ENCODE measurements at places on chromosomes 6 and 20. TPM values are rescaled to one million over a fixed set of nuclear protein-coding genes. Genes with fewer than 3 reads are reported as not detected.

- H3K4me3 ChIP-seq: no peak overlapping the region
- H3K4me1 ChIP-seq: peaks cover 14% of the 10 kb centered on the region
- no peak for DNase-seq
- no peaks in the 10 kb centered on the region for H3K36me3 ChIP-seq
- no peak overlapping the region for H3K27ac ChIP-seq
- H3K27me3 ChIP-seq: no peaks in the 10 kb centered on the region
Measured at GRCh38 chr6:30819297-30819917, 64.9 kb upstream of the DDR1 start.

DNA sequence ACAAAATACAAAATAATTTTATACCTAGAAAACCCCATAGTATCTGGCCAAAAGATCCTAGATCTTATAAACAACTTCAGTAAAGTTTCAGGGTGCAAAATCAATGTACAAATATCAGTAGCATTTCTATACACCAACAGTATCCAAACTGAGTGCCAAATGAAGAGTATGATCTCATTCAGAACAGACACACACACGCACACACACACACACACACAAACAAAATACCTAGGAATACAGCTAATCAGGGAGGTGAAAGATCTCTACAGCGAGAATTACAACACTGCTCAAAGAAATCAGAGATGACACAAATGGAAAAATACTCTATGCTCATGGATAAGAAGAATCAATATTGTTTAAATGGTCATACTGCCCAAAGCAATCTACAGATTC lies 49.2 kb downstream of the TOMM6 start:
- no peak overlapping the region for H3K4me3 ChIP-seq
- H3K4me1 ChIP-seq: no peaks in the 10 kb centered on the region
- no peaks in the 10 kb centered on the region for H3K36me3 ChIP-seq
- no peaks in the 10 kb centered on the region for H3K27me3 ChIP-seq
- DNase-seq: no peak

DNA sequence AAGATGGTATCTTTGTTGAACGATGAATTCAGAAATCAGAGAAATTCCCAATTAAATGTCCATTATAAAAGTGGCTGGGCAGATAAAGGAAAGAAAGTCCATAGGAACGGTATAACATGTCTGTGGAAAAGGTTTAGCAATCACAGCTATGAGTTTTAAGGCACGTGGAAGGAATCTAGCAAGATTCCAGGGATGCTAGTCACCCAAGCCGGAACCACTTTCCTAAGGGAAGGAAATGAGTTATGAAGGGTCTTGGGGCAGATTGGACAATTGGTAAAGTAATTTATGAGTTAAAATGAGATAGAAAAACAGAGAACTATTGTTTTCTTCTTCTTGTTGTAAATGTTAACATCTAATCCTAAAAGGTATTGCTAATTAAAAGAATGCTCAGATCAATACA lies 384.8 kb downstream of the ADGRB3 start:
- no peak overlapping the region for H3K4me3 ChIP-seq
- no peaks in the 10 kb centered on the region for H3K4me1 ChIP-seq
- DNase-seq: no peak
- H3K27me3 ChIP-seq: no peaks in the 10 kb centered on the region

DNA sequence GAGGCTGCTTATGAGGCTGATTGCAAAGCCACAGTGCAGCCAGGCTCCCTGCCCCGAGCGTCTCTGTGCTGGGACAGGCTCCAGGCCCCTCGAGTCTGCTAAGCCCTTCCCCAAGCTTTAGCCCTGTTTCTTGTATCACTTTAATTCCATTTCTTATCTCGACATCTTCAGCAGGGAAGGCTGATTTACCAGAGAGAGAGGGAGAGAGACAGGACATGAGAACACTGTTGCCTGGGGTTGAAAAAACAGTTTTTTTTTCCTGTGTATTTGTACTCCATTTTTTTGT lies 386.5 kb downstream of the SMOC2 start:
- no peaks in the 10 kb centered on the region for H3K36me3 ChIP-seq
- H3K4me1 ChIP-seq: no peaks in the 10 kb centered on the region
- no peak for DNase-seq
- H3K27ac ChIP-seq: no peak overlapping the region

DNA sequence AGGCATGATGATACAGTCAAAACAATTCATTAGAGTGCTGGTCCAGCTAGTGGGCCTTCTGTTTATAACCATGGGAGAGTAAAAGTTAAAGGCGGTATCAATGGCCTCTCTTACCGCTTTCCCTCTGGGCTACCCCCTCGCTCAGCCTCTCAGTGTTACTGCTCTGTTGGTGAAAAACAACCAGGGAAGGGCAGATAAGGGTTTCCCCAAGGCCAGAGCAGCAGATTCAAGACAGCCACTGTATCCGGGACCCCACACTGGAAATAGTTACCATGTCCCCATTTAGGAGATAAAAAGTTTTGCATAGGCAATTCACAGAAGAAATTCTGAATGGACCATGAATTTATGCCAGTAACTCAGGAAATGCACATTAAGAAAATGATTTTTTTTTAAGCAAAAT lies 13.4 kb downstream of the SCGN start:
- H3K36me3 ChIP-seq: no peaks in the 10 kb centered on the region
- H3K27me3 ChIP-seq: no peaks in the 10 kb centered on the region
- no peak overlapping the region for H3K27ac ChIP-seq
- no peaks in the 10 kb centered on the region for H3K4me1 ChIP-seq
- no peak overlapping the region for H3K4me3 ChIP-seq

- H3K4me1 ChIP-seq: no peaks in the 10 kb centered on the region
- H3K27me3 ChIP-seq: no peaks in the 10 kb centered on the region
- H3K27ac ChIP-seq: no peak overlapping the region
- no peaks in the 10 kb centered on the region for H3K36me3 ChIP-seq
- H3K4me3 ChIP-seq: no peak overlapping the region
Measured at GRCh38 chr6:34047913-34048867, 97.7 kb downstream of the GRM4 start.

DNA sequence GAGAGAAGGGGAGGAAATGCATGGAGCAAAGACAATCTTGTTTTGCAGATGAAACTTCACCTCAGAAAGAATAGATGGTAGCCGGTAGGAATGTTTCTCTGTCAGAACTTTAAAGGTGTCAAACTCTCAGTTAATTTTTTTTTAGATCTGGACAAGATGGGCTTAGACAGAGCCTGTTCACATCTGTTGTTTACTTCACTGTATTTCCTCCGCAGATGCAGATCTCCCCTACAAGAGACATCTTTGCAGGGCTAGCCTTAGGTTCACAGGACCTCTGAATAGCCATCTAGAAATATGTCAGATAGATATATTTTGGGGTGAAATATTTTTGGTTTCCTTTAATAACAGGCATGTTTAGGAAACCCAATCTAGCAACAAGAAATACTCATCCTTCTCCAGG lies 12.1 kb upstream of the ZBP1 start:
- H3K4me3 ChIP-seq: no peak overlapping the region
- H3K27me3 ChIP-seq: no peaks in the 10 kb centered on the region
- H3K27ac ChIP-seq: no peak overlapping the region
- no peaks in the 10 kb centered on the region for H3K4me1 ChIP-seq

DNA sequence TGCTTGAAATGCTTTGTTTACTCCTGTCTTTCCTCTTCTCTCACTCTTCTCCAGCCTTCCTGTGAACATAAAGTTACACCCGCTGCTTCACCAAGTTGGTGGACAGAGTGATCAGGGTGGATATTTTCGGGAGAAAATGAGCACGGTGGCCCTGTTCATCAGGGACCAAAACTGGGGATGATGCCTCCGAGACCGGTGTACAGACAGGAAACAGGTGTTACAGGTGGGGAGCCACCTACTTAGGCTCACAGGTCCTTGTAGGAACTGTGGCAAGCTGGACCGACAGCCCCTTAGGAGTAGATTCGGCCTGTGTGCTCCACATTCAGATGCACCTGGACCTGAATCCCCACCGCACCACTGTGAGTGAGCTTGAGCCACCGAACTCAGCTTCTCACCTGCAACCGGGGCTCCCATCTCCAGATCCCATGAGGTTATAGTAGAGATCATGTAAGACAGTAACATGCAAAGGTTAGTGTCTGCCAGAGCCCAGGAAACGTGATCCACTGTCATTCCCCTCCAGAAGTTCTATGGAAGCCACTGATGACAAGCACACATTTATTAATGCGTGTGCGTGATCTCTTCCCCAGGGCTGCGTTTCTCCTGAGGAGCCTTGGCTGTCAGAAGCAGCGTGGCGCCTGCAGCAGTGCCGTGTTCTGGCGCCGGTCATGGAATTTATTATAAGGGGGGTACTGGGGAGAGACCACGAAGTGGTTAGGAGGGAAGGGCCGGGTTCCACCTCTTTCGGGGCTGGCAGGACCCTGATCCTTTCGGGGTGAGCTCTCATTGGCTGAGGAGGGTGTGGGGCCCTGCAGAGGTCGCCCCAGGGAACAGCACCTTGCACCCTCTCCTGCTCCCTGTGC lies 94.2 kb downstream of the ERMARD start:
- H3K4me1 ChIP-seq: no peaks in the 10 kb centered on the region
- H3K27me3 ChIP-seq: no peaks in the 10 kb centered on the region
- no peak overlapping the region for H3K4me3 ChIP-seq
- no peaks in the 10 kb centered on the region for H3K36me3 ChIP-seq

DNA sequence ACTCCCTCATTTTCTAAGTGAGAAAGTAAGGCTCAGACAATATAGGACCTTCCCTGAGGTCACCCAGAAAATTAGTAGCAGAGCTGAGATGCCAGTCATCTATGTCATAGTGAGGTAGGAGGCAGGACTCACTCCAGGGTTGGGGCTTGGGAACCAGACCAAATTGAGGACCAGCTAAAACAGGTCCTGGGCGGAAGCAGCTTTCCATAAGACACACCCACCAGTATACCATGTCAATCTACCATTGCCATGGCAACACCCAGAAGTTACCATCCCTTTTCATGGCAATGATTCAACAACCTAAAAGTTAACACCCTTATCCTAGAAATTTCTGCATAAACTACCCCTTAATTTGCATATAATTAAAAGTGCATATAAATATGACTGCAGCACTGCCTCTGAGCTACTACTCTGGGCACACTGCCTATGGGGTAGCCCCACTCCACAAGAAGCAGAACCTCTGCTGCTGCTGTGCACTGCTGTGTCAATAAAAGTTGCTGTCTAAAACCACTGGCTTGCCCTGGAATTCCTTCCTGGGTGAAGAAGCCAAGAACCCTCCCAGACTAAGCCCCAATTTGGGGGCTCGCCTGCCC lies 30.3 kb upstream of the OCSTAMP start:
- H3K27me3 ChIP-seq: no peaks in the 10 kb centered on the region
- no peak for DNase-seq
- no peaks in the 10 kb centered on the region for H3K4me1 ChIP-seq
- H3K27ac ChIP-seq: no peak overlapping the region

DNA sequence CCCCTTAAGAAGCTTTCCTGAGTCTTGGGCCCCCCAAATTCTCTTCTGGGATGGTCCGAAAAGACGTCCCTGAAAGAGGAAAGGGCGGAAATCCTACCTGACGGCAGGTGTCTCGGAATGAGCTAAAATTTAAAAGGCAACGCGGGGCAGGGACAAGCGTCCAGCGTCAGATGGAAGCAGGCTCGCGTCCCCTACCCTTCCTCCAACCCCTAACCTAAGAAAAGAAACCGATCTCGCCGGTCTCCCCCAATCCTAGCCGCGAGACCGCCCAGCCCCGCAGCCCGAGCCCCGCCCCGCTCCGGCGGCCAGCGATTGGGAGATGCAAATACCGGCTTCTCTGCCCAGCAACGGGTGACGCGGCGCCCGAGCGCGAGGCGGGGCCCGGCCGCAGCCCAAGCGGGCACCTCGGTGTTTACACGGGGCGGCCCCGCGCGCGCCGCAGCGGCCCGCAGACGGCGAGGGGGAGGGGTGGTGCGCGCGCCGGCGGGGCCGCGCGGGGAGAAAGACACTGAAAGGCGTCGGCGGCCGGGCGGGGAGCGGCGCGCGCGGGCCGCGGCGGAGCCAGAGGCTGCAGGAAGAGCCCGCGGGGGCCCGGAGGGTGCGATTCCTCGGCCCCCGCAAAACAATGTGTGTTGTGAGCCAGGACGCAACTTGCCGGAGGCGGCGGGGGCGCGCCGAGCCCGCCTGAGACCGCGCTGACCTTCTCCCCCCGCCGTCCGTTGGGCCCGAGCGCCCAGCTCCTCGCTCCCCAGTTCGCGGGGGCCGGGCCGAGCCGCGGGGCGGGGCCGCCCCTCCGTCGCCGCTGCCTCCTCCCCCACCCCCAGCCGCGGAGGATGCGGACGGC lies at the start of gene SOX12:
SOX12 (plus strand) TSS at position 508 of the 844 bp plus-strand sequence. CDS start 373 bp downstream, outside the sequence.
- no peaks in the 10 kb centered on the region for H3K27me3 ChIP-seq
- peak within 1 kb of the TSS; percentile 89 for H3K27ac ChIP-seq
- DNase-seq: peak; percentile 99
- no peaks in the 10 kb centered on the region for H3K36me3 ChIP-seq
- peak within 1 kb of the TSS; percentile 59 for H3K4me3 ChIP-seq

DNA sequence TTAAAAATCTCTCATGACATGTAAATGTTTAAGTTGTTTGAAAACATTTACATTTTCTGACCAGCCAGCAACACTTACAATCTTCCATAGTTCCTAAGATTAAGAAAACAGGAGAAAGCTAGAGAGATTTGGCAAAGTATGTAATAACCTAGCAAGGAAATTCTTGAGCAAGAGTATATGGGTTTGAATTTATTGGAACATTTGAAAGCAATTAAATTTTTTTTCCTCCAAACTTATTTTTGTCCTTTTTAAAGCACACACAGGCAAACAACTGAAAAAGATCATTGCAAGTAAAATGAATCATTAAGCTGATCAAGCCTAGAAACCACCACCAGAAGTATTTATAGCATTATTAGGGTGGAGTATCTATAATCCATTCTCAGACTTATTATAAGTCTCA lies 20.1 kb upstream of the ZNF217 start:
- H3K27ac ChIP-seq: no peak overlapping the region
- no peaks in the 10 kb centered on the region for H3K4me1 ChIP-seq
- H3K27me3 ChIP-seq: no peaks in the 10 kb centered on the region
- no peak for DNase-seq
- no peak overlapping the region for H3K4me3 ChIP-seq

GRCh38 chr6:154908723-154909122 lies 86.4 kb upstream of the TIAM2 start:
- no peaks in the 10 kb centered on the region for H3K27me3 ChIP-seq
- no peak overlapping the region for H3K4me3 ChIP-seq
- DNase-seq: no peak
- H3K27ac ChIP-seq: no peak overlapping the region
- H3K4me1 ChIP-seq: no peaks in the 10 kb centered on the region

- no peak overlapping the region for H3K4me3 ChIP-seq
- H3K27ac ChIP-seq: no peak overlapping the region
- DNase-seq: no peak
- H3K27me3 ChIP-seq: no peaks in the 10 kb centered on the region
- no peaks in the 10 kb centered on the region for H3K4me1 ChIP-seq
Measured at GRCh38 chr20:52295556-52295955, 104.0 kb upstream of the ZFP64 start.

The MTFR2 gene
- 2.2 TPM for total RNA-seq

The PRRT1 gene
- 0.72 TPM for total RNA-seq
